Skeletal muscle cell (primary cell): ENCODE measurements at places on chromosomes 16 and 17.

DNA sequence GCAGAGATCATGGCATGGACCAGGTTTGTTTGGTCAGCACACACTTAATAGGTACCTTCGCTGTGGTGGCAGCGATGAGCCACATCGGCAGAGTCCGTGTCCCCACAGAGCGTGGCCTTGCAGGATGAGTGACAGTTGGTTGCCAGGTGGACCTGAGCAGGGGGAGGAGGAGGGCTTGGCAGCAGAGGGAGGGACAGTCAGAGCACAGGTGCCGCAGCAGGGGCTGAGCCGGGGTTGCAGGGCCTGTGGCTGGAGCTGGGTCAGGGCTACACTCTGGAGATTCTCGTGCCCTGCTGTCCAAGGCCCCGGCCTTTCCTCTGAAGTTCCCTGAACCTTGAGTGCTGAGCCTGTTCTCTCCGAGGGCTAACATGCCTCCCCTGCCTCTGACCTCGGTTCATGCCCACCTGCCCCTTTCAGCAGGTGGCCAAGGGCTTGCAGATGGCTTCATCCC lies 24.8 kb downstream of the POLR3E start:
- DNase-seq, result no peak

DNA sequence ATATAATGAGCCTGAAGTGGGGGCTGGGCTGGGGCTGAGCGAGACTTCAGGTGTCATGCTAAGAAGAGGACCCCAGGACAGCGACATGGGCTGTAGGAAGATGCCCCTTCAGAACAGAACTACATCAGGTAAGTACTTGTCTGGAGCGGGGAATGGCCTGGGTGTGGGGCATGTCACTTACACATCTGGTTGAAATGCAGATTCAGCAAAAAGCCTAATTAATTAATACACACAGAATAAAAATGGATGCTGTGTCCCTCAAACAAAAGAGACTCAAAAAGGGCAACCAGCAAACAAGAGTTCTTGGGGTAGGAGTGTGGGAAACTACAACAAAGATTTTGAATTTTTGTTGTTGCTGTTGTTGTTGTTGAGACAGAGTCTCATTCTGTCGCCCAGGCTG lies 11.8 kb downstream of the CMTM2 start:
- no peak for DNase-seq

DNA sequence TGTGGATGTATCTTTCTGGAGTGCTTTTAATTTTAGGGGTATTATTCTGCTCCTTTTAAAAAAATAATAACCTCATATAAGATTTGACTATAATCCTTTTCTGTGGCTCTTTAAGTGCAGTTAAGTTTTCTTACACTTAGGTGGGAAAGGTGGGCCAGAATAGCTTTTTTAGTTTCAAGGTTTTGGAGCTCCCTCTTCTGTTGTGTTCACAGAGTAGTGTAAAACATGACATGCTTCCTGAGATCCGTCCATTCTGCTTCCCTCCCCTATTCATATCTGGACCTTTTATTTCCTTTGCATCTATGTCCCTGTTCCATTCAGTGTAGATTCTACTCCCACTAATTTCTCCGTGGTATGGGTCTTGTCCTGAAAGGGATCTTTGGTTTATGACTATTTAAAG lies 12.8 kb downstream of the LRRC36 start:
- DNase-seq, result peak; percentile 9

- no peak for DNase-seq
These were observed 1030.9 kb upstream of the CDH8 start for GRCh38 chr16:63067141-63067540.

GRCh38 chr17:70786081-70786480 lies 616.7 kb downstream of the KCNJ2 start:
- no peak for DNase-seq

GRCh38 chr17:603406-604114 lies 111.1 kb downstream of the VPS53 start:
- no peak for DNase-seq

DNA sequence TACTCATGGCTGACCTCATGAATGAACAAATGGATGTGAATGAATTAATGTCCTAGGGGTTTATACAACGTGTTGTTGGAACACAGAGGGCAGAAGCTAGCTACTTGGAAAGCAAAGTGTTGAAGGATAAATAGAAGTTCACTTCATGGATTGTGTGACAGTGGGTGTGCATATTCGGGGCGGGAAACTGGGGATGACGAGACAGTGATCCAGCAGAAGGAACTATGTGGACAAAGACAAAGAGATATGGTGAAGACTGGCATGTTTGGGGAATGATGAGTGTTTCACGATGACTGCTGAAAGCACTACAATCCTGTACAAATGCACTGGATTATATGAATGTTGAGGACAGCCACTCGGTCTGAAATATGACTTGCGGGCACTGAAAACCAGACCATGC lies 250.5 kb upstream of the C16orf82 start:
- DNase-seq, result no peak

DNA sequence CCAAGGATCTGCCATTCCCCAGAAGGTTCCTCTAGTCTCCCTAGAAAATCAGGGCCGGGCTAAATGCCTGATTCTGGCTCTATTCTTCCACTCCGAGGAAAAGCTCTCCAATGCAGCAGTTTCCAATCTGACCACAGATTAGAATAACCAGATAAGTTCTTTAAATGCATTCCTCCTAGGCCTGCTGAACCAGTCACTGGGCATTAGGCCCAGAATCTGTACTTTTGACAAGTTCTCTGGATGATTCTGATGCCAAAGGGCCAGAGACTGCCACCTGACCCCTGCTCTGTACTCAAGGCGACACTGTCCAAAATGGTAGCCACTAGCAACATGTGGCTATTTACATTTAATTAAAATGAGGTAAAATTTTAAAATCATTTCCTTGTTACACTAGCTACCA lies 22.3 kb downstream of the MAP3K14 start:
- peak; percentile 53 for DNase-seq

DNA sequence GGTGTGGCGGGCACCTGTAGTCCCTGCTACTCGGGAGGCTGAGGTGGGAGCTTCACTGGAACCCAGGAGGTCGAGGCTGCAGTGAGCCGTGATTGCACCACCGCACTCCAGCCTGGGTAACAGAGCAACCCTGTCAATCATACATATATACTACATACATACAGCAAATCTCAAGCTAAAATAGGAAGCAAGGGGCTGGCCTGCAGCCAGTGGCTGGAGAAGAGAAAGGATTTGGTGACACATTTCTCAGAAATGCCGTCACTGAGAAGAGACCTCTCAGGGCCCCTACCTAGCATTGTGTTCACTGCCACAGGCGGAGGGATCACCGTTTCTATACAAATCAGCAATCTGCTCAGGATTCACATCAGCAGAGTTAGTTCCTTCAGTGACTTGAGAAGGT lies 16.9 kb downstream of the NARF start:
- DNase-seq, result no peak

DNA sequence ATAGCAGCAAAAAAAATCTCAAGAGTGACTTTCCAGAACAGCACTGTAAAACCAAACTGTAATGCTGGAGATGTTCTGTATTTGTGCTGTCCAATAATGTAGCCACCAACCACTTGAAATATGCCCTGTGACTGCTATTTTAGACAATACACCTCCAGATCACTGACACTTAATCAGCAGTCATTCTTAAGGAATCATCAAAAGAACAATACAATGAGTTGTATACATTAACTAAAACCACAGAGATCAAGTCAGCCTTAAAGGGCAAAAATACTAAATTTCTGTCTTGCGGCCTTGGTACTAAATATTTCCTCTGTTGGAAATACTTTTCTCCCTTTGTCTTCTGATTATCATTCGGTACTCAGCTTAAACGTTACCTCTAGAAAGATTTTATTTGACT lies 33.6 kb upstream of the ANKFY1 start:
- DNase-seq, result no peak

- no peak for DNase-seq
These were observed 578 bp downstream of the RAC3 start for GRCh38 chr17:82031885-82032627.

DNA sequence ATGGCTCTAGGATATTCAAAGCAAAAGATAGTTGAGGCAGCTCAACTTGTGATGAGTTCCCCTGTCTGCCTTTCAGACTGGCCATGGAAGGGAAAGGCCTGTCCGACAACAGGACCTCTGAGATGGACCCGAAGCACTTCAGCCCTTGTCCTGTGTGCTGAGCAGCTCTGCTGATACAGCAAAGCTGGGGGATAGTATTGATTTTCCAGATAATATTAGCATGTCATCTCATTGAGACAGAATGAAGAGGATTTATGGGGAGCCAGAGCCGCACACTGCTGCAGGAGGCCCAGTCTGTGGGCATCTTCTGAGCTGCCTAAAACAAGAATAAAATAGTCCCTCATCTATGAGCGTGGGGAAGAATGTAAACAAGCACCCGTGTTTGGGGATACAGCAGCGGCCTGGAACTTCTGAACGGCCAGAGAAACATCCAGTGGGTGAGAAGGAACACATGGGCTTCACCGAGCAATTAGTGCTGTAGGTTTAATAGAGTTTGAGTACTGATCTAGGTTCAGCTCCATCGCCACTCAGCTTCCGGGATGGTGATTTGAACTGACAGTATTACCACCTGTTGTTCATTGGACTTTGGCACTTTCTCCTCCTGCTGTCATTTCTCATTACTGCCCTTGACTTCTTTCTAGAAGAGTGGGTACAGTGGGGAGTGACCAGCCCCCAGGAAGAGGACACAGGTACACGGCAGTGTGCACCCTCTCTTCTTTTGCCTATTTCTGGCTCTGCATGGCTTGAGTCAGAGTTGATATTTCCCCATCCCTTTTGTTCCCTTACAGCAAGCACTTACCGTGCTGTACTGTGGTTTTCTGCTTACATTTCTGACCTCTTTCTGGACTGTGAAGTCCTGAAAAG lies 96.5 kb upstream of the TBX2 start:
- no peak for DNase-seq

GRCh38 chr16:82187829-82188228 lies 17.8 kb upstream of the MPHOSPH6 start:
- DNase-seq, result no peak

DNA sequence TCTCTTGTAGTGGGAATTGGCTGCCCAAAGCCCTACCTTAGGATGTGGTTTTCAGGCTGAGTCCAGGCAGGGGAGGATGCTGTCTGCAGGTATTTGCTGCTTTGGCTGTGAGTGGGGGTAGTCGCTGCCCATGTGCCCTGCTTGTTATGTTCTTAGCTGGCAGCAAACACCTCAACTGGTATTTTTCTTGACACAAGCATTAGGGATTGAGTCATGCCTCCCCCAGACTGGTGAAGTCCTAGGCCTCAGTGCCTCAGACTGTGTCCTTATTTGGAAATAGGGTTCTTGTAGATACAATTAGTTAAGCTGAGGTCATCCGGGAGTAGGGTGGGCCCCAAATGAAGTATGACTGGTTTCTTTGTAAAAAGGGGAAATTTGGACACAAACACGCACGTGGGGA lies 808.3 kb upstream of the EEF2KMT start:
- no peak for DNase-seq

DNA sequence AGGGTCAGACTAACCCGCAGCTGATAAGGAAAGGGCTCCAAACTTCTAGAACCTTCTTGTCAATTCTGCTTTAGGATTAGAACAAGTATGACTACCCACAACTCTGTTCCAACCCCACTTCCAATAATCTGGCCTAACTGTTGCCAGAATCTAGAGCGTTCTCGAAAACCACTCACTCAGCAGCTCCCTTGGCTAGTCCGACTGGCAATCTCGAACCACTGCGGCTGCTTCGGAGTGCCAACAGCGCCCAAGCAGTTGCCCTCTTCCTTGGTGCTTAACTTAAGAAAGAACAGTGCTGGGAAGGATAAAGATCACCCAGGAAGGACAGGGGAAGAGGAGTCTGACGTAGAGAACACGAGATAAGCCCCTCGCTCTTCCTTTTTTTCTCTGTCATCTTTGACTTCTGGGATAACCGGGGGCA lies 818 bp downstream of the DNAJC7 start:
- DNase-seq, result no peak

DNA sequence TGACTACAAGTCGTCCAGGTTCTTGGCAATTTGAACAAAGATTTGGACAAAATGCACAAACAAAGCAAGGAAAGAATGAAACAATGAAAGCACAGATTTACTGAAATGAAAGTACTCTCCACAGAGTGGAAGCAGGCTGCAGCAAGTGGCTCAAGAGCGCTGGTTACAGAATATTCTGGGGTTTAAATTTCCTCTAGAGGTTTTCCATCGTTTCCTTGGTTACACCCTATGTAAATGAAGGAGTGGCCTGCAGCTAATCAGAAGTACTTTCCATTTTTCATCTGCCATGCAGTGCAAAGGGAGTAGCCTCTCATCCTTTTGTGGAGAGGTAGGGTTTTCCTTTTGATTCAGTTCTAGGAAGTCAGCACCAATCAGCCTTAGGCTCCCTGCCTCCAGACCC lies 11.8 kb downstream of the STXBP4 start:
- DNase-seq, result no peak

DNA sequence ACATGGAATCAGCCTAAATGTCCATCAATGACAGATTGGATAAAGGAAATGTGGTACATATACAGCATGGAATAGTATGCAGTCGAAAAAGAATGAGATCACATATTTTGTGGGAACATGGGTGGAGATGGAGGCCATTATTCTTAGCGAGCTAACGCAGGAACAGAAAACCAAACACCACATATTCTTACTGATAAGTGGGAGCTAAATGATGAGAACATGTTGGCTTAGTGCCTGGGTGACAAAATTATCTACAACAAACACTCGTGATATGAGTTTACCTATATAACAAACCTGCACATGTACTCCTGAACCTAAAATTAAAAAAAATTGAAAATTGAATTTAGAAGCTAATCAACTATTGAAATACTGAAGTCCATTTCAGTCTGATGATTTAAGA lies 6.1 kb downstream of the ANKS4B start:
- no peak for DNase-seq

GRCh38 chr16:23279721-23280153 lies 22.4 kb upstream of the SCNN1B start:
- DNase-seq, result no peak

GRCh38 chr17:73863761-73864535 lies 219.7 kb upstream of the SDK2 start:
- no peak for DNase-seq

GRCh38 chr17:16980813-16981731 lies 9.2 kb upstream of the TNFRSF13B start:
- DNase-seq, result no peak

DNA sequence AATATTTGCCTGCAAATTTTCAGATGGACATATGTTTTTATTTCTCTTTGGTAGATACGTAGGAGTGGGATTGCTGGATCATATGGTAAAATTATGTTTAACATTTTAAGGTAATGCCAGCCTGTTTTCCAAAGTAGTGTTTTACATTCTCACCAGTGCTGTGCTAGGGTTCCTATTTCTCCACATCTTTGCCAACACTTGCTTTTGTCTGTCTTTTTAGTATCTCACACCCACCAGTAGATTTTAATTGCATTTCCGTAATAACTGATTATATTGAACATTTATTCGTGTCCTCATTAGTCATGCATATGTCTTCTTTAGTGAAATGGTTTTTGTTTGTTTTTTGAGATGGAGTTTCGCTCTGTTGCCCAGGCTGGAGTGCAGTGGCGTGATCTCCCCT lies 58.4 kb downstream of the MRTFB start:
- DNase-seq, result no peak
